ENCODE measurements at places on chromosomes 16 and 17.

GRCh38 chr16:69057400-69058378 lies 47.8 kb upstream of the HAS3 start:
- DNase-seq, result peak; percentile 23

DNA sequence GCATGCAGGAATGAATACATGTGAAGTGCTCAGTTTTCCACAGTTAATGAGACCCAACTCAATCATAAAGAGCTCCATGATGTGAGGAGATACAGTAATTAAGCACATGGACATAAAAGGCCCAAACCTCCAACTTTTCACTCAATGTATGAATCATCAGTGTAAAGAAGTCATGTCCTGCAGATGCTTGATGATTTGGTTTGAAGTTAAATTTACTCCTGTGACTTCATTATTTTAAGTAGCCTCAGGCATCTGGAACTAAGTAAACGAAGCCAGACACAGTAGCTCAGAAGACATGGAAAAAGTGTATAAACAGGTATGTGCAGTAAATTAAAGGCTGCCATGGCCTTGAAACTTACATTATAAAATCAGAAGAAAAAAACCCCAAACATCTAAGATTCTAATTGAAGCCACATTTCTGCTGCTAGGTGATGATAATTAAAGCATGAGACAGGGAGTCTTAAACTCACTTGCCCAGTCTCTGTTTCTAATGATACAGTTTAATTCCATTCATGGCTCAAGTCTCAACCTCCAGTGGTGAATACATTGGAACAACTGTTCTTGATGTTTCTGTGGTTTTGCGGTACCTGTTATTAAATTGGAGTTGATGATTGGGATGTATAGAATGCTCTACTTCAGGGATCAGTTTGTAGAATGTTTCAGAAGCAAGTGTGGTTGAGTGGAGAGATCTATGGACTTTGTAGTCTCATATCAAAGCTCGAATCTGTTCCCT lies 28.9 kb upstream of the CCL2 start:
- no peak for DNase-seq

DNA sequence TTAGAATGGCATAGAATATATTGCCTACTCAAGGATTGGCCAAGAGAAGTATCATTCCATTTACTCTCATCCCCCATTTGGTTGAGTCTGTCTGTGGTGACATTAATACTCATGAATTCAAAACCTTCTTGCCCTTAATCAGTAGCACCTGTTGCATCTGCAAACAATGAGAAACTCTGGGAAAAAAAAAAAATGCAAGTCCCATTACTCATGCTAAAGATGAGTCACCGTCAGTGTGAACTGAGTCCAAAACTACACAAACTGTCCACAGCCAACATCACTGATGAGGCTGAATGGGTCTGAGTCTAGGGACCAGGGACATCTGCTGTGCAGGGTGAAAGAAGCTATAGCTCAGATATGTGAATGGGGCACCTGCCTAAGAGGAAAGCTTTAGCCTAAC lies 96.9 kb upstream of the ADAMTS18 start:
- no peak for DNase-seq

DNA sequence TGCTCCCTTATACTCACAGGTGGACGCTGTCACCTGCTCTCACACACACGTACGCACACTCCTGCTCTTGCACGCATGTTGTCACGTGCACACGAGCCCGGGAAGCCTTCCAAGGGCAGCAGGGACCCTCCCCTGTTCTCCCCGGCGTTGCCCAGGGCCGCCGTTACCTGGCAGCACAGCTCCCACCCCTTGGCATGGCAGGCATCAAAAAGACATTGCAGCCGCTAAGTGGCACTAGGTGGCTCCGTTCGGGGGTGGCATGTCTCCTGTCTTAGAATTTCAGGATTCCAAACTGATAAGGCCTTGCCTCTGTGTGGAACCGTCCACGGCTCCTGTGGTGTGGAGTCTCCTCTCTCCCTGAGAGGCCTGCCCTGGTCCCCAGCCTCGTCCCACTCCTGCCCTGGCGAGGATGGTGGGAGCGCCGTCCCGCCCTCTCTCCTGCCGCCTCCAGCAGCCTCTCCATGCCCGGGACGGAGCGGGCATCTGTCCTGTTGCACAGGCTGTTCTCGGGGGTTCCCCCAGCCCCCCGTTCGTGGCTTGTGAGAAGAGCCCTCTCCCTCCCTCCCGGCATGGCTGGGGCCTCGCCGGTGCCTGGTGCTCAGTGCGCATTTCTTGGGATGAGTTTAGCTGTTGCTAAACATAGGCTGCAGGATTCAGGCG lies 126.7 kb upstream of the GSE1 start:
- DNase-seq, result no peak

DNA sequence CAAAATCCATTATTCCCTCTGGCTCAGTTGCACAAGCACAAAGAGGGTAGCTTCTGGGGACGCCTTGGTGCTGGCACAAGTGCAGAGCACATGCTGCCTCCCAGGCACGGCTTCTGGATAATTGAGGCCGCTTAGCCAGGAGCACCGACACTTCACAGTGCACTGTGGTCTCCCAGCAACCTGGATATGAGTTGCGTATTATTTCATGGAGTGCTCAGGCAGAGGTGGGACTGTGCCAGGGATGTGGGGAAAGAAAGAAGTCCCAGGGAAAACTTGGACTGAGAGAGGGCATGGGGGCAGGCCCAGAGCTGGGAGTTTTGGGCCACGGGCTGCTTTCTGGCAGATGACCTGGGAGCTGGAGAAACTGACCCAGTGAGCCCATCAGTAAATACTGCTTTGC lies 37.5 kb downstream of the MPRIP start:
- no peak for DNase-seq

DNA sequence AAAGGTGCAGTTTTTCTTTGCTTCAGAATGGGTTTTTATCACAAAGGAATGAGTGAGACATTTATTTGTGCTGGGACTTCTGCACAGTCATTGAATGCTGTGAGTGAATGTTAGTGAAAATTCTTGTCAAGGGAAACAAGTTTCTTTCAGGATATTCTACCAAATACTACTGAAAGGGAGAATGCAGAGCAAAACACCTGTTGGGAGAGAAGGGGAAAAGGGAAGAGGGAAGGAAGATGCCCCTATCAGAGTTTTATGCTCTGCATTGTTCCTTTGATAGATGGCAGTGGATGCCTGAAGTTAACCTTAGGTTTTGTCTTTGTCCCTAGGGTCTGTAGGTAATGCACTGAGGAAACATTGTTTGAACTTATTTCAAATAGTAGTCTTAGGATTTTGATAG lies 3.1 kb downstream of the GGNBP2 start:
- DNase-seq, result no peak

GRCh38 chr16:87484487-87485331 lies 8.1 kb downstream of the ZCCHC14 start:
- DNase-seq, result no peak

GRCh38 chr16:9756434-9756833 lies 425.8 kb downstream of the GRIN2A start:
- DNase-seq, result no peak

DNA sequence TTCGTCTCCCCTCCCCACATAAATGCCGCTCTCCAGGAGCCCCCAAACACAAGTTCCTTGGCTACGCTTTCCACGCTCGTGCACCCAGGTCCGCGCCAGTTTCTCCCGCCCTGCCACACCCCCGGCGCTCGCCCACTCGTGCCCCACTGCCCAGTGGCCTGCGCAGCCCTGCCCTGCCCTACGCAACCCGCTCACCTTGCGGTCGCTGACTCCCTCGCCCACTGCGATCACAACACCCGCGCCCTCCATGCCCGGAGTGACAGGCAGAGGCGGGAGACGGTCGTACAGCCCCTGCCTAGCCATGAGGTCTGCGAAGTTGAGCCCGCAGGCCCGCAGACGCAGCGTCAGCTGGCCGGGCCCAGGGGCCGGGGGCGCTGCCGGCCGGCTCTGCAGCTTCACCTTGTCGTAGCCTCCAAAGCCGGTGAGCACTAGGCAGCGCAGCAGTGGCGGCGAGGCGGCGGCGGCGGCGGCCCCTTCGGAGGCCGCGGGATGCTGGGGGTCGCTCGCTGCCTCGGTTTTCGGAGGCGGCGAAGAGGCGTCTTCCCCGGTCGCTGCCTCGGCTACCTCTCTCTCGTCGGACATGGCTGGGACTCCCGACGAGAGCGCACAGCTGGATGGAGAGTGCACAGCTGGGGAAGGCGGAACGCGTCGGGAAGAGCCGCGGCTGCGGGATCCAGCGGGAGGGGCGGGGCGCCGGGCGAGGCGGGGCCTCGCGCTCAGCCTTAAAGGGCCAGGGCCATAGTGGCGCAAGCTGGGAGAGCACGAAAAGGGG lies at the start of gene VAT1:
VAT1 (minus strand) TSS at position 645 of the 772 bp plus-strand sequence; CDS start at position 582, 63 bp downstream.
- DNase-seq, result peak; percentile 74

- DNase-seq, result peak; percentile 41
Measured at GRCh38 chr17:29292071-29292991, 1.6 kb downstream of the NUFIP2 start.

GRCh38 chr17:17749921-17750320 lies 68.7 kb downstream of the RAI1 start:
- peak; percentile 0 for DNase-seq

- no peak for DNase-seq
Measured at GRCh38 chr17:49223168-49223516, 7.4 kb downstream of the PHOSPHO1 start.

GRCh38 chr16:62059527-62059926 lies 23.3 kb upstream of the CDH8 start:
- DNase-seq, result no peak

- DNase-seq, result peak; percentile 45
Measured at GRCh38 chr16:58843675-58844074, 109.6 kb upstream of the GOT2 start.
